ENCODE measurements at places on chromosomes 16 and 17.

GRCh38 chr17:32298298-32298697 lies 32.7 kb downstream of the RHBDL3 start:
- no peak for DNase-seq

DNA sequence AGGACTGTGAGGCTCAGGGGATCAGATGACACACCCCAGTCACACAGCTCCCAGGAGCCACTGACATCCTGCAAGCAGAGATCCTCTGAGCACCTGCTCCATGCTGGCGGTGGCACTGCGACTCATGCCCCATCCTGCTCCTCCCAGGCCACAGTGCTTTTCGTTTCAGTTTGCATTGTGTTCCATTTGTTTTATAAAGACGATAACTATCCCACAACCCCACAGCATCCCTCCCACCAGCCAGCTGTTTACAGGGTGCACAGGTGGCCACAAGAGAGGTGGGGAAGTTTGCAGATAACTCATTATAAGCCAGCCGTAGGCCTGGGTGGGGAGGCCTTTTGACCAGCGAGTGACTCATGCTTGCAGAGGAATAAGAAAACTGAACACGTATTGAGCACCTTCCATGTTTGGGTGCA lies 28.2 kb downstream of the BCO1 start:
- no peak for DNase-seq

DNA sequence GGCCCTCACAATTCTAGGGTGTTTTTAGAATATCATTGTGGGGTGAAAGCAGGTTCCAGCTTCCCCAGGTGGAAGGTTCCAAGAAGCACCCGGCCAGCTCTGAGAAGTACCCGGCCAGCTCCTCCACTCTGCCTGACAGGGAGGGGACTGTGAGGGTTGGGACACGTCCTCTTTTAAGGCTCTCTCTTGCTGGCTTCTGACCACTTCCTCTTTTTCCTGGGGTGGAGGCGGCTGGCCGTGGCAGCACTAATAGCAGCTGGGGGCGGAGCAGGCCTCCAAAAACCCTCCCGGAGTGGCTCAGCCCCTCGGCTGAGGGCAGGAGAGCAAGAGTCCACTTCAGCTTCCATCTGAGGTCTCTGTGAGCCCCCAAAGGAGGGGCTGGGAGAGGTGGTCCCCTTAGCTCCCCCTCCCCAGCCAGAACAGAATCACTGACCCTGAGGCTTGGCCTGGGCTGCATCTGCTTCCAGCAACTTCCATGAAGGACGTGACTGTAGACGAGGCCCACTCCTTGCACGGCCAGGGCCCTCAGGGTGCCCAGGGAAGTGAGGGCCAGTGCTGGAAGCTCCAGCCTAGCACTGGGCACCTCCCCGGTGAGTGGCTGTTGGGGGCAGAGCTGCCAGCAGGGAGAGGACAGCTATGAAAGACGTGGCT lies 26.7 kb upstream of the PLCG2 start:
- no peak for DNase-seq

GRCh38 chr16:80503107-80503506 lies 37.7 kb upstream of the DYNLRB2 start:
- no peak for DNase-seq

DNA sequence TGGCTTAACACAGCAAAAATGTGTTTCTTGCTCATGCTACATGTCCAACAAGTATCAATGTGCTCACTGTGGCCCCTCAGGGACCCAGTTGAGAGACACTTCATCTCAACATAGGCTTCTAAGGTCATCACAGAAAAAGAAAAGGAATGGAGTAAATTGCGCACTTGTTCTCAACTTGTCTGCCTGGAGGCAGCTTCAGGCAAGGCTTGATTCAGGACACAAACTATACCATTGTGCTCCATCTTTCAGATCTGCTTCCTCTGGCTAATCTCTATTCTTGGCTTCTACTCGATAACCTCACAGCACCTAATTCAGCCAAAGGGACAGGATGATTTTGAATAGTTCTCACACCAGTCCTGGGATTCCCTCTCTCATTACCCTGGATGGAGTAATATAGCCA lies 35.6 kb downstream of the HS3ST2 start:
- DNase-seq: no peak

DNA sequence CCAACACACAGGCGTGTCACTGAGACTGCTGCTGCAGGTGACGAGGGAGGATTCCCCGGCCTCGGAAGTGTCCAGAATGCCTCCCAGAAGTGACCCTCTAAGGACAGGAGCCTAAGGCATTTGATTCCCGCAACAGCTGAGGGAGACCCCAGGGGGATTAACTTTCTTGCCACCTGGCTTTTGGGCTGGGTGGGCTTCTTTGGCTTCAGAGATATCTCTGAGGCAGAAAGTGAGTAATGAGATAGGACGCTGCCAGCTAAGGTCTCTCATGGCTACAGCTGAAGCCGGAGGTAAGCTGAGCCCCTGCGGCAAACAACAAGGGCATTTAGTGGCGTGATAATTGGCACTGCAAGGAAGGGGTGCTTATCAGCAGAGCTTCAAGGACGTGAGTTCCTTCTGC lies 17.0 kb downstream of the DRC3 start:
- DNase-seq: no peak

GRCh38 chr16:2365397-2366294 lies 25.1 kb upstream of the ABCA3 start:
- no peak for DNase-seq

DNA sequence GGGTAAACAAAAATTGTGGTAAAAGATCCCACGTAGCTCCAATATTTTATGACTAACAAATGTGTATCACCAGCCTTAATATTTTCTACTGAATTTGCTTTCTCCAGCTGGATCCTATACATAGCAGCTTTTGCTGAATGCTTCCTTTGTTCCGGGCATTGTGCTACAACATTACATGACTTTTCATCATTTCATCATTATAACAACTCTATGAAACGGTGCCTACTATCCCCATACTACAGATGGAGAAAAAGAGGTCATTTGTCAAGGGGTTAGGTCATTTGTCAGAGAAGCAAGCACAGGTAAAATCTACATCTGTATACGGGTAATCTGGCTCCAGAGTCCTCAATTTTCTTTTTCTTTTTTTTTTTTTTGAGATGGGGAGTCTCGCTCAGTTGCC lies 74.3 kb downstream of the KANSL1 start:
- DNase-seq: no peak

DNA sequence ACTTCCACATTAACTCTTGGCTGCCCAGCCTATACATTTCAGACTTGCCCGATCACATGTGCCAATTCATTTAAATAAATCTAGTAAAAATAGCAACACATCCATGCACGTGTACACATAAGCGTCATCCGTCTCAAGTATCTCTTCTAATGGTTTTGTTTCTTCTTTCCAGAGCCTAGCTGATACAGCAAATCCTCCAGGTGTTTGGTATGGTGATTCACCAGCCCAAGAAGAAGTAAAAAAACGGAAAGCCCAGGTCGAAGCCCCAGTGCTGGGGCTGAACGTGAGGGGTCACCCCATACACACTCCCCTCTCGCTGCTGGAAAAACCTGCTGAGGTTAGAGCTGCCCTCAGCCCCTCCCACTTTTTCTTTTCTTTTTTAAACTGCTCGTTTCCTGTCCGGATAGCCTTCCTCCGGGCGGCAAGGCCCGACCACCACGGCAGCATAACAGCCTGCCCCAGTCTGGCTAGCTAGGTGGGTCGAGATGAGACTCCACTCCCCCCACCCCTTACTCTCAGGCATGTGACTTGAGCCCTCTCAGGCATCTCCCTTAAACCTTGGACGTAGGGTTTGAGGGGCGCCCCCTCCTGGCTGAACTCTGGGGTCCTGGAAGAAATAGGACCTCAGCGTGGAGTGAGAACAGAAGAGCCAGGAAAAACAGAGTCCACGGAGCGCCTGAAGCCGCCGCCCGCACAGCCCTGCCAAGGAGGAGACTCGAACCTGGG lies 13.9 kb upstream of the OR1F1 start:
- no peak for DNase-seq

- DNase-seq: no peak
Measured at GRCh38 chr17:15386083-15386482, 44.7 kb upstream of the TEKT3 start.

GRCh38 chr17:60039114-60039846 lies 39.4 kb downstream of the HEATR6 start:
- no peak for DNase-seq

- no peak for DNase-seq
Measured at GRCh38 chr17:10421900-10422542, at the start of gene MYH8. Gene MYH8, minus strand, starts transcription at chr17:10421950. Its CDS starts 1,723 bp downstream, at chr17:10420227.

Data from stimulated activated CD8-positive, alpha-beta memory T cell treated with anti-CD3 and anti-CD28 coated beads, Interleukin-15, amount 100 ng/mL, for 1 hour (primary cell).